Hematopoietic multipotent progenitor cell (in vitro differentiated cells): ENCODE measurements at places on chromosomes 16 and 17.

- no peak for DNase-seq
These were observed 11.5 kb upstream of the HAS3 start for GRCh38 chr16:69093974-69094373.

DNA sequence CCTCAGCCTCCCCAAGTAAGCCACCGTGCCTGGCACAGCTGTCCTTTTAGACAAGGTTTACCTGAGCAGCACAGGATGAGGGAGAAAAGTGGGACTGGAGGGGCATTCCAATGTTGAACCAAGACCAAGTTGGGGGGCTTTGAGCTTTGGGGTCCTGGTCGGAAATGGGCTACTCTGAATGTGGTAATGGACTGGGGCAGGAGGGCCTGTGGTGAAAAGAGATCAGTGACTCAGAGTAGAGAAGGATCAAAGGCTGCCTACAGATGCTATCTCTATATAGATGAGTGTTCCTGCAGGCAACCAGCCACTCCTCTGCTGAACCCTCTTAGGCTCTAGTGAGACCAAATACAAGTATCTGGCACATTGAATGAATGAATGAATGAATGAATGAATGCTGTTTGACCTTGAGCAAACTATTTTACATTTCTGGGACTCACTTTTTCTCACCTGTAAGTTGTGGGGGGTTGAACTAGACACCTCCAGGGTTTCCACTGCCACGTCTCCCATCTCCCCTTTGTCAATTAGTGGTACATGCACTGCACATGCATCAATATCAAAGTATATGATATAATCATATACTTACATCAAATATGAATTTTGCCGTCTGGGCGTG, 26.3 kb upstream of the ETV4 start:
- no peak for DNase-seq

- DNase-seq, result peak; percentile 43
These were observed 1.3 kb downstream of the RILP start for GRCh38 chr17:1648173-1648962.

GRCh38 chr17:64065161-64065560, 44.7 kb upstream of the ICAM2 start:
- no peak for DNase-seq

- no peak for DNase-seq
These were observed 22.0 kb downstream of the CAMKK1 start for GRCh38 chr17:3870871-3871306.

GRCh38 chr16:27966756-27967155, 96.8 kb downstream of the GSG1L start:
- no peak for DNase-seq

DNA sequence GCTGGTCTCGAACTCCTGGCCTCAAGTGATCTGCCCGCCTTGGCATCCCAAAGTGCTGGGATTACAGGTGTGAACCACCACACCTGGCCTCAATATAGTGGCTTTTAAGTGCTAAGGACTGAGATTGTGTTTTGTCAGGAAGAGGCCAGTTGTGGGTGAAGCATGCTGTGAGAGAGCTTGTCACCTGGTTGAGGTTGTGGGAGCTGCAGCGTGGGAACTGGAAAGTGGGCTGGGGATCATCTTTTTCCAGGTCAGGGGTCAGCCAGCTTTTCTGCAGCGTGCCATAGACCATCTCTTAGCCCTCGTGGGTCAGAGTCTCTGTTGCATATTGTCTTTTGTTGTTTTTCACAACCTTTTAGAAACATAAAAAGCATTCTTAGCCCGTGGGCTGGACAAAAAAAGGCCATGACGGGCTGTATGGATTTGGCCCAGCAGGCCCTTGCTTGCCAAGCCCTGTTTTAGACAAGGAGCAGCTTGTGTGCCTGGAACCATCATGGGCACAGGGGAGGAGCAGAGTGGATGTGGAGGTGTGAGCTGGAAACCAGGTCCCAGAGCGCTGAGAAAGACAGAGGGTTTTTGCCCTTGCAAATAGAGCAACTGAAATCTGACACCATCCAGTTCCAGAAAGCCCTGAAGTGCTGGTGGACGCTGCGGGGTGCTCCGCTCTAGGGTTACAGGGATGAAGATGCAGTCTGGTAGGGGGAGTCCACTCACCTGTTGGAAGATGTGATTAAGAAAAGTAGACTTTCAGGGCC, 5.5 kb downstream of the BIRC5 start:
- DNase-seq, result no peak

GRCh38 chr16:73047221-73047535, 750 bp downstream of the ZFHX3 start:
- DNase-seq, result no peak

DNA sequence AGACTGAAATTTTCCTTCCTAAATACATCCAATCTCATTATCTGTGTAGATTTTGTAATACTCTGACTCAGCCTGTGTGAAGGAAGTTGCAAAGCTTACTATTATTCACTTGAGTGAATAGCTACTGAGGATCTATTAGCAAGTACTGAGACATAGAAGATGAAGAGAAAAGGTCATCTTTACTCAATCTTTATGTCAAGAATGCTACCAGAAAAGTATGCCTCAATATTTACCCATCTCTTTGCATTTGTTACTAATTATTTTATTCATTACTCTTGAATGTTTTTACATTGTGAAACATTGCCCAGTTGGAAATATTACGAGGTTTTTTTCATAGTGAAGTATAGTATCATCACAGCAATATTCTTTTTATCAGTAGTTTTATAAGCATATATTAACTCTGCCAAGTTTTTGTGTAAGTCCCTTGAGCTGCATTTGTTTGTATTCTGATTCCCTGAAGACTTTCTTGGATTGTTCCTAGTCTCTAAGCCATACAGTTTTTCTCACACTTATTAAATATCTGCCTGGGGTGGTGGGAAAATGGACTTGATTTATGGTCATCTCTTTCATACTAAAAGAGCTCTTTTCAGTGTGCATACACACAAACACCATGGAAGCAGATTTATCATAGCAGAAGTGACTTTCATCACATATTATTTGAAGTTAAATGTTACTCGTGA, 110.4 kb downstream of the MRTFB start:
- DNase-seq, result no peak

DNA sequence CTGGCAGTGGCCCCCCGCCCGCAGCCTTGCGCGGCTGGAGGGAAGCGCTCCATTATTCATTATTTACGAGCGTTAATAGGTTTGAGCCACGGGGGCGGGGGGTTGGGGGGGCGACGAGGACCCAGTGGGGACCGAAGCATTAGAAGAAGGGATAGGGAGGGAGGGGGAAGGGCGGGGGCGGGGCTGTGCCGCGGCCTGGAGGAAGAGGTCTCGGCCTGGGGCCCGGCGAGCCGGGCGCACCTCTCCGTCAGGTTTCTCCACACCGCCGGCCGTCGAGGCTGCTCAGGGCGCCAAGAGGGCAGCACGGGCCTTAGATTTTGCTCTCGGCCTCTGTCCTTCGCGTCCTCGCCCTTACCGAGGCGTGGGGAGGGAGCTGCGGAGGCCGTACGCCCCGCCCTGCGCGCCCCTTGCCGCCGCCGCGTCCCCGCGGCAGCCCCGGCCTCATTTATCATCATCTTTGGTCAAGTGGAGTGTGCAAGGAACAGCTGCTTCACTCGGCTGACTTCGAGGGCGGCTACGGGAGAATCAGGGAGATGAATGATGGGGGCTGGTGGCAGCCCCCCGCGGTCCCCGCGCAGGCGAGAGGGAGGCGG, 54.2 kb downstream of the SREBF1 start:
- DNase-seq, result no peak

DNA sequence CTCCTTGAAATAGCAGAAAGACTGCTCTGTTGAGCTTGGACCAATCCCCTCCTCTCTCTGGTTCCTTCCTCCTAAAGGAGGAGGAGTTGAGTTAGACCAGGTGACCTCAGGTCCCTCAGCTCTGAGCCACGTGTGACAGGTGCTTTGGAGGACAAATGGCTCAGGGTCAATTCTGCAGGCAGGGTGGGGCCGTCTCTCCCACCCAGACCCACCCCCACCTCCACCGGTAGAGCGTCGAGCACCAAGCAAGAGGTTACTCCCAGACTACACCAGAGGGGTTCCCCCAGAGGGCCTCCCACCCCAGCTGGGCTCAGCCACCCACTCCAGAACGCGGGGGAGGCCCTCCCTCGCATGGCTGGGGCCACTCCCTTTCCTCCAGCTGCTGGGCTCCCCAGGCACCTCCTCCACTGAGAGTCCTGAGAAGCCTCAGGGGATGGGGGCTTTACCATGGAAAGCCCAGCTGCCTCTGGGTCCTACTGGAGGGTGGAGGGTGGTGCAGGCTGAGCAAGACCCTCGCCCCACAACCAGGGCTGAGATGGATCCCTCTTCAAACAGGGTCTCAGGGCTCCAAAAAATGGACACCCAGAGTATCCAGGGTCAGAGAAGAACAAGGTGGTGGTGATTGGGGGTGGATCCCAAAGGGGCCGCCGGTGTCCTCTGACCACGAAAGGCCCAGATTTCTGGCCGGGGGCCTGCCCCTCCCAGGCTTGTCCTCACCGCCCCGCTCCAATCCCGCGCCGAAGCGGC, 7.6 kb downstream of the MYO1C start:
- DNase-seq, result peak; percentile 69

GRCh38 chr17:35804658-35805192, 4.6 kb upstream of the TAF15 start:
- DNase-seq, result peak; percentile 86

DNA sequence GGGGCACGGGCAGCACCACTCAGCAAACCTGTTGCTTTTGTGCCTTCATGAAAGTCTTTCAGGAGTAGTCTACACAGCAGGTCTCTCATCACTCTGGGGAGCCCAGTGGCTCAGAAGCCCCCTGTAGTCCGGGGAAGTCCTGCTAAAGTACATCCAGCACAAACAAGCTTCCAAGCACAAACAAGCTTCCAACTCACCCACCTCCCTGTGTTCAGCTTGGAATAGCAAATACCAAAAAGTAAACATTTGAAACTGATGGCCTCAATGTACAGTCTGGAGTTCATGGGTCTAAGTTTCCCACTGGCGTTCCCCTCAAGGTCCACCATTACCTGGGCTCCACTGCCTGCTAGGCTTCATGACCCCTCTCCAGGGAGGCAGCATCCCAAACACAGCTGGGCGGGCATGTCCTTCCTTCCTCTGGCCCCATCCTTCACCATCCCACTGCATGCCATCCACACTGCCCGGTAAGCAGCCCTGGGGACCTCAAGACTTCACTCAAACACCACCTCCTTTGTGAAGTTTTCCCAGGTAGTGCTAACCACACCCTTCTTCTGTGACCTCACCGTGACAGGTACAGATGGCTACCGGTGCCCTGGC, 62.8 kb upstream of the SIAH1 start:
- DNase-seq, result no peak

- DNase-seq, result peak; percentile 49
These were observed 189.4 kb downstream of the RAB11FIP4 start for GRCh38 chr17:31580706-31581490.

- DNase-seq, result no peak
These were observed 9.6 kb downstream of the ZNF750 start for GRCh38 chr17:82830249-82830661.

GRCh38 chr16:64122177-64122576, 999.7 kb downstream of the CDH11 start:
- no peak for DNase-seq

GRCh38 chr17:4520060-4520893, 21.6 kb downstream of the SPNS2 start:
- DNase-seq, result no peak

GRCh38 chr17:6450926-6451832, 6.9 kb downstream of the PIMREG start:
- peak; percentile 41 for DNase-seq

DNA sequence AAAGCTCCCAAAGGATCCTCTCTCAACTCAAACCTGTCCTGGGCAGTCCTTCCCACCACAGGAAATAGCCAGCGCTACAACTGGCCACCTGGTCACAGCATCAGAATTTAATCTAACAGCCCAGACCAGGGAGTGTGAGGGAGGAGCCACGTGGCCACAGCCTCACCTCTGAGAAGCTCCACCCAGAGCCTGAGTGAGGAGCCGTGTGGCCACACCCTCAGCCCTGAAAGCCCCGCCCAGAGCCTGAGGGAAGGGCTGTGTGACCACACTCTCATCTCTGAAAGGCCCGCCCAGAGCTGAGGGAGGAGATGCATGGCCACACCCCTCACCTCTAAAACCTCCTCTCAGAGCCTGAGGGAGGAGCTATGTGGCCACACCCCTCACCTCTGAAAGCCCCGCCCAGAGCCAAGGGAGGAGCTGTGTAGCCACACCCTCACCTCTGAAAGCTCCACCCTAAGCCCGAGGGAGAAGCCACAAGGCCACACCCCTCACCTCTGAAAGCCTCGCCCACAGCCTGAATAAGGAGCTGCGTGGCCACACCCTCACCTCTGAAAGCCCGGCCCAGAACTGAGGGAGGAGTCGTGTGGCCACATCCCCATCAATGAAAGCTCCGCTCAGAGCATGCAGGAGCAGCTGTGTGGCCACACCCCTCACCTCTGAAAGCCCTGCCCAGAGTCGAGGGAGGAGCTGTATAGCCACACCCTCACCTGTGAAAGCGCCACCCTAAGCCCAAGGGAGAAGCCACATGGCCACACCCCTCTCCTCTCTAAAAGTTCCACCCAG, 28.6 kb downstream of the SLC38A8 start:
- peak; percentile 78 for DNase-seq

DNA sequence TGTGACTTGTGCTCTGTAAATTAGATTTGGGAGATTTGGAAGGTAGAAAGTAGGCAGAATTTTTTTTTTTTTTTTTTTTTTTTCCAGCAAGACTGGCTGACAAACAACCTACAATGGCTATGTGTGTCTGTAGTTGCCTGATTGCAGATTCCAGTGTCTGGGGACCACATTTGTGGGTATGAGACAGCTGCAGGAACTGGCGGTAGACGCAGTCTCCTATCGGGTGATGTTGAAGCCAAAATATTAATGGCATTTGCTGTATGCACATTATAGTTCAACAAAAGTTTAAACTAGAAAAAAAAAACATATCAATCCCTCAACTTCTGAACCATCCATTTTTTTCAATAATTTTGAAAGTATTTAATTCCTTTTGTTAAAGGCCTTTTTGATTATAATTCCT, 665.2 kb downstream of the TOX3 start:
- DNase-seq, result no peak

- no peak for DNase-seq
These were observed 181.3 kb downstream of the HS3ST3A1 start for GRCh38 chr17:13420418-13420826.

GRCh38 chr16:77308163-77308561, 109.0 kb downstream of the SYCE1L start:
- no peak for DNase-seq

GRCh38 chr17:13395862-13396261, 205.9 kb downstream of the HS3ST3A1 start:
- DNase-seq, result no peak

GRCh38 chr16:3020247-3020603, at the start of gene TNFRSF12A:
TNFRSF12A (plus strand) TSS chr16:3020368; CDS start chr16:3020398, 30 bp downstream.
- peak; percentile 52 for DNase-seq

- DNase-seq, result no peak
These were observed 4.5 kb upstream of the RAB40C start for GRCh38 chr16:585351-585750.

DNA sequence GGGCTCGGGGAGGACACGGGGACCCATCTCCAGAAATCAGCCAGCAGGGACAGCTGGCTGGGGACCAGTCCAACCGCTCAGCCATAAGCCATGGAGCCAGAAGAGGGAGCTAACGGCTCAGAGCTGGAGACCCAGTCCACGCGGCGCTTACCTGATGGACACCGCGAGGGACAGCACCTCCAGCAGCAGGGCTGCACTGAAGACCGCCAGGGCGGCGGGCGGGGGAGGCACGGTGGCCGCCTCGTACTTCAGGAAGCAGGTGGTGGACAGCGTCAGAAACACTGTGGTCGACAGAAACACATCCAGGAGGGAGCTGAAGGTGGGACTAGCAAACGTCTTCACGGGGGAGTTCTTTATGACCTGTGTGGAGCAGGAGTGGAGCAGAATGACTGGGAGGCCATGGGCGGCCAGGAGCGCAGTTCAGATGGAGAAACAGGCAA, 102.6 kb upstream of the CREBBP start:
- no peak for DNase-seq
